HCT116 (cell line): ENCODE measurements at places on chromosomes 13 and 19.

DNA sequence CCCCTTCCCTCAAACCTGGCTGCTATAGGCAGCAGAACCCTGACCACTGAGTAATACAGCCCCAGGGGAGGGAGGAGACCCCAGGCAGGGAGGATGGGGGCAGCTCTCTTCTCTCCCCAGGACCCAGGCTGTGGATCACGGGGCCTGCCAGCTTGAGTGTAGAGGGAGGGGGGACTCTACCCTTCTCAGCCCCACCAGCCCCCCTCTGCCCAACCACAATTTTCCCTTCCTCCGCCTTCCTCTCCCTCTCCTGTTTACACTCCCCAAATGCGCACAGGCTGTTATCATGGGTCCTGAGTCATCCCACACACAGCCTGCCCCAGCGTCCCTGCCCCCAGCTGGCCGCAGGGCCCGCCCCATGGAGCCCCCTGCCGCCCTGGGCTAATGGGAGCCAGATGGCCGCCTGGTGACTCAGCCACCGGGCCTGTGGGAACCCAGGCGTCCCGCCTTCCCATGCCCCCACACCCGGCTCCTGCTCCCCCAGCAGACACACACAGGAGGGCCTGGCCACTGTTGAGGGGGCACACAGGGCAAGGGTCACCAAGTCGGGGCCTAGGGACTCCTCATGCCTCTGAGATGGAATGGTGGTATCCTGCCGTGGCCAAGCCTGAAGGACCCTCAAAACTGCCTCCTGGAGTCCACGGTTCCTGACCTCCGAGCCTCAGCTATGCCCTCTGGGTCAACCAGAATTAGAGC lies 13.6 kb downstream of the CCDC97 start:
- DNase-seq = no peak

- no peak for DNase-seq
Observed at GRCh38 chr13:72194523-72194922, 327.5 kb upstream of the DACH1 start.

DNA sequence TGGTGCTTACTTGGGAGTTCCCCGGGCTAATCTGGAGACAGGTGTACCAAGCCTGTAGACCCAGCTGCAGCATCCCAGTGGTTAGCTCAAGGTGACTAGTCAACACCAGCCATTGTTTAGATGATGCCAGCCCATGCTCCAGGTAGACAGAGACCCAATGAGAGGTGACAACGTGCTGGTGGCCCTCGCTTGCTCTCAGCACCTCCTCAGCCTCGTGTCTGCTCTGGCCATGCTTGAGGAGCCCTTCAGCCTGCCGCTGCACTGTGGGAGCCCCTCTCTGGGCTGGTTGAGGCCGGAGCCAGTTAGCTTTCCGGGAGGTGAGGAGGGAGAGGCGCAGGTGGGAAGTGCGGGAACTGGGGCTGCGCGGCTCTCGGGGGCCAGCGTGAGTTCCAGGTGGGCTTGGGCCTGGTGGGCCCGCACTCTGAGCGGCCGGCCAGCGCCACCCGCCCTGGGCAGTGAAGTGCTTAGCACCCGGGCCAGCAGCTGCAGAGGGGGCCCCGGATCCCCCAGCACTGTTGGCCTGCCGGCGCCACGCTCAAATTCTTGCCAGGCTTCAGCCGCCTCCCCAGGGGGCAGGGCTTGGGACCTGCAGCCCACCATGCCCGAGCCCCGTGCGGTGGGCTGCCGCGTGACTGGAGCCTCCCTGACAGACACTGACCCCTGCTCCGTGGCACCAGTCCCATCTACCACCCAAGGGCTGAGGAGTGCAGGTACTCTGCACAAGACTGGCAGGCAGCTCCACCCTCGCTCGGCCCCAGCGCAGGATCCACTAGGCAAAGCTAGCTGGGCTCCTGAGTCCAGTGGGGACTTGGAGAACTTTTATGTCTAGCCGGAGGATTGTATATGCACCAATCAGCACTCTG lies 85.9 kb upstream of the VSTM2B start:
- DNase-seq = no peak

GRCh38 chr19:42872608-42873007 lies 6.9 kb downstream of the PSG1 start:
- no peak for DNase-seq

GRCh38 chr19:58568453-58569130 lies 4.5 kb downstream of the MZF1 start:
- no peak for DNase-seq

GRCh38 chr19:48302600-48302959 lies 22.8 kb upstream of the EMP3 start:
- no peak for DNase-seq

GRCh38 chr13:74816737-74817136 lies 665.2 kb downstream of the TBC1D4 start:
- no peak for DNase-seq

DNA sequence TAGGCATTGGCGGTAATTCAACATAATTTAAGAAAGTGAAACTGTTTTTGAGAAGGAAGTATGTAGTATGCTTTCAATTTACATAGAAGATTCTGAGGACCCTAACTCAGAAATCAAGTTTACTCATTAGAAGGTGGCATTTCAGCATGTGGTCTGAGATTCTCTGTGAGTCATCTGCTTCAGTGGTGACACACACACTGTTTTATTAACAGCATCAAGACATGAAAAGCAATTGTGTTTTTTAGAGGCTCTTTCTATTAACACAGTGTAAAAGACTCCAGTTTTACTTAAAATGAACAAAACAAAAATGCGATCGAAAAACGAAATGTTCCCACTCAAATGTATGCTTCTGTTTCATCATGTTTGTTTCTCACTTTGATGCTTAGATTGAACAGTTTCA lies 802.1 kb upstream of the SLITRK6 start:
- no peak for DNase-seq

DNA sequence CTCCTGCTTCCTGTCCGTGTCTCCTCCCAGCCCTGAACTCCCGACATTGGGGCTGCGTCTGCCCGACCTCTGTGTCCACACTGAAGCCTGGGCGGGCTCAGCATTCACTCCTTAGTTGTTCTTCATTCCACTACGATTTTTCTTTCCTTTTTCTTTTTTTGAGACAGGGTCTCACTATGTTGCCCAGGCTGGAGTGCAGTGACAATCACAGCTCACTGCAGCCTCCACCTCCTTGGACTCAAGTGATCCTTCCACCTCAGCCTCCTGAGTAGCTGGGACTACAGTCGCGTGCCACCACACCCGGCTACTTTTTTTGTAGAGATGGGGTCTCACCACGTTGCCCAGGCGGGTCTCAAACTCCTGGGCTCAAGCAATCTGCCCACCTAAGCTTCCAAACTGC lies 23.5 kb upstream of the SIGLEC11 start:
- no peak for DNase-seq

- no peak for DNase-seq
Observed at GRCh38 chr13:41708713-41709112, 251.4 kb downstream of the RGCC start.

- DNase-seq = no peak
Observed at GRCh38 chr19:55081770-55082019, 6.0 kb downstream of the EPS8L1 start.

GRCh38 chr19:37304190-37304883 lies 66.6 kb upstream of the ZNF527 start:
- no peak for DNase-seq

DNA sequence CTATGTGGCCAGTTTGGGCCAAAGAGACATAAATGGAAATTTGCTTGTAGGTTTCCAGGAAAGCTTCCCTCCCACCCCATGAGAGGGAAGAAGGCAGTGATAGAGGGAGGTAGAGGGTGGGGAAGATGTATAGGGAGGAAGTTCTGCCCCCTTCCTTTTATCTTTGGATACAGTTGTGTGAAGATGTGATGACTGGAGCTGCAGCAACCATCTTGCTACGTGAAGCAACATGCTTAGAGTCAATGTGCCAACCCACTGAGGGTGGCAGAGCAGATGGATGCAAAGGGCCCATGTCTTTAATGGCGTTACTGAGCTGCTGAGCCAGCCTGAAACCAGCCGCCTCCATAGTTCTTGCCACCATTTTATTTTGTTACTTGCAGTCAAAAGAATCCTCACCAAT lies 10.7 kb downstream of the VSIG10L start:
- DNase-seq = no peak

DNA sequence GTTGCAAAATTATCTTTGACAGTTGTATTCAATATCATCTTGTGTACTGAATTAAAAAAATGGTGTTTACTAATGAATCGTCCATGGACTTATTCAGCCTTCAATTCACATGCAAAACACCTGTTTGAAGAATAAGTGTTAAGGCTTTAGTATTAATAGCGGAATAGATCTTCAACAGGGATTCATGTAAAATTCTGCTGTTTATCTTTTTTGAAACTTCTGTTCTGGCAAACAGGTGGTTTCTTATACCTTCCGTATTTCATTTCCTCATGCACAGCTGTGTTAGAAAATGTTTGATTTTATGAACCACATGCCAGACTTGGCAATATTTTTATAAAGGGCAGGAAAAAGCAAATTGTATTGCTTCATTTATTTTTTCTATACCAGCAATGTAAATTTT lies 255.7 kb downstream of the DACH1 start:
- no peak for DNase-seq

DNA sequence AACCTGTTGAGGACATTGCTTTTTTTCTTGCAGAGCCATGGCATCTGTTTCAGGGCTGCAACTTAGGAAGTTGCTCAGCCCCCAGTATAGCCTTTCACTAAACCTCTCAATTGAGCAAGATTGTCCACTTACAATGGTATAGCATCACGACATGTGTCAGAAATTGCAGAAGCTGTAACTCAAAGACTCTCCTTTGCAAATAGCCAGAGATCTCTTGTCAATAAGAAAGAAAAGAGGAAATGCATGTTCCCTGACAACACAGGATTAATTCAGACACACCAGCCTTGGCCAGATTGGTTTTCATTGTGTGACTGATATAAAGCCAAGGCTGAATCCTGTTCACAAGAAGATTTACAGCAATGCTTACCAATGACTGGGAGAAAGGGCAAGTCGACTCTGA lies 38.7 kb upstream of the CYSLTR2 start:
- no peak for DNase-seq

DNA sequence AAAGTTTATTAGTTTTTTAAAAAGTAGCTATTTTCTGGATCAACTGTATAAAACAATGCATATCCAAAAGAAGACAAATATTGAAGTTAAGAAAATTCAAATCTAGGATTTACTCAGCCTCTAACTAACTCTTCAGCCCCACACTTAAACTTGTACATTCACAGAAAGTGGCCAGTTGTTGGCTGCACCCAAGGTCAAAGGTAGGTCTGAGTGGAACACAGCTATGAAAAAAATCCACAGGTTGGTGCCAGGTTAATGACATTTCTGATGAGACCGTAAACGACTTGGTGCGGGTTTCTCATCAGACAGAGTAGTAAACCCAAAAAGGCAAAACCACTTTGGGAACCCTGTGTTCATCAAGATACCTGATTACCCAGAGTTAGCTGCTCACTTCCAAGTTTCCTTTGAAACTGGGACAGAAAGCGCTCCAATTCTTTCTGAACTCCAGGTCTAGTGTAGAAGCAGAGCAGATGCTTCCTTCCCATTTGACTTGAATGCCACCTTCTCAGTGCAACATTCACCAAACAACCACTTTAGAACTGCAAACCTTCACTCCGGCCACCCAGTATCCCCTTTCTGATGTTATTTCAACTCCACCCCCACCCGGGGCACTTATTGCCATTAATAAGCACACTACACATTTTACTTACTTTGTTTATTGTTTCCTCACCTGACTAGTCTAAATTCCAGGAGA lies 208.3 kb upstream of the STARD13 start:
- no peak for DNase-seq

DNA sequence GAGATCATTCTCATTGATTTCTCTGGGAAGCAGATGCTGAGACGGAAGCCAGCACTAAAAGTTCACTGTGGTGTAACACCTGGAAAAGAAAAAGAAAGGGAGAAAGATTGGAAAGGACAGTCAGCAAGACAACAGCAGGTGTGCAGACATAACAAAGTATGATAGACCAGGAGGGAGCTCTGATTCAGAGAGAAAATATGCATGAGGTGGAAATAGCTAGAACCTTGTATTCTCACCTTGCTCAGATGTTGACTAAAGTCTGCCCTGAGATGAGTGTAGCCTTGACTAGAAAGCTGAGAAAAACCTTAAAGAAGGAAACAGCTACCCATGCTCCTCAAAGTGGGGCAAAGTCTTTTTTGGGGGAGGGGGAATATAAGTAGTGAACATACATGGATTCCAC lies 1711.8 kb downstream of the EFNB2 start:
- DNase-seq = no peak

DNA sequence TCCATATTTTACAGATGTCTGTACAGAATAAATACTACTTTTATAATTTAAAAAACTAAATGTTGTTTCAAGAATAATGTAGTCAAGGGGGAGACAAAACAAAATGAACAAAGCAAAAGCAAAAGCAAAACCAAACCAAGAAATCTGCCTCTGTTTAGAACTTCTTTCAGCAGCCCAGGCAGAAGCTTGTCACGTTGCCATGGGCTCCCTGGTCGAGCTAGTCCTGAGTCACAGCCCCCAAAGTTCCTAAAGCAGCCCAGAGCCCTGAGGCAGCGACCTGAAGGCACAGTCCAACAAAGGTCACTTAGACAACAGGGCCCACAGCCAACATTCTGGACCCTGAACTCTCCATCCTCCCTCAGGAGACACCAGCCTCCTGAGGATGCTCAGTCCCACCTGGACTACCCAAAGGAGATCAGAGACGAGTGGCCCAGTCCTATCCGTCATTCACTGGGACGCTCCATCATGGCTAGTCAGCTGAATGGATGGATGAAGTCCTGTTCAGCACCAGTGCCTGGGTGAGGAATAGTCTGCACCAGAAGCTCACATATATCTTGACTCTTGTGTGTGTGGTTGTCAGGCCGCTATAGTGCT lies 41.7 kb downstream of the SIAH3 start:
- no peak for DNase-seq

GRCh38 chr13:51451467-51452360 lies 1.1 kb downstream of the INTS6 start:
- DNase-seq = peak; percentile 36

- no peak for DNase-seq
Observed at GRCh38 chr13:77062097-77062496, 35.1 kb upstream of the FBXL3 start.

DNA sequence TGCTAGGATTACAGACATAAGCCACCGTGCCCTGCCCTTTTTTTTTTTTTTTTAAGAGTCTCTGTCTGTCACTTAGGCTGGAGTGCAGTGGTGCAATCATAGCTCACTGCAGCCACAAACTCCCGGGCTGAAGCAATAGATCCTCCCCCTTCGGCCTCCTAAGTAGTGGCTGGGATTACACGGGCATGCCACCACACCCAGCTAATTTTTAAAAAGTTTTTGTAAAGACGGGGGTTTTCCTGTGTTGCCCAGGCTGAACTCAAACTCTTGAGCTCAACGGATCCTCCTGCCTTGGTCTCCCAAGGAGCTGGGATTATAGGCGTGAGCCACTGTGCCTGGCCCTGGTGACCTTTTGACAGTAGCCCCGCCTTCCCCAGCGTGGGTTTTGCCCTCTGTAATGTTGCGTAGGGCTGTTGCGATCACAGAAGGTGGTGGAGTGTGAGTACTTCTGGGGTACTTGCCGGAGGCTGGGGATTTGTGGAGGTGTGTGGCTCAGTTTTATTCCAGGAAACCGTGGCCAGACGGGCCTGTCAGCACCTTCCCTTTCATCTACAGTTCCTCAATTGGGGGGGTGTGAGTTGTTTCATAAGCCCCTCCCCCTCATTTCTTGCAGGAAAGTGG lies 11.6 kb upstream of the RETN start:
- no peak for DNase-seq

GRCh38 chr19:54124393-54124792 lies 8.8 kb downstream of the PRPF31 start:
- no peak for DNase-seq
